Karpas-422 (cell line): ENCODE measurements at places on chromosomes 11 and 22.

- peak; percentile 86 for DNase-seq
Measured at GRCh38 chr22:21972293-21972779, 10.3 kb downstream of the TOP3B start.

- no peak for DNase-seq
Measured at GRCh38 chr22:31646186-31647019, 15.6 kb downstream of the PISD start.

DNA sequence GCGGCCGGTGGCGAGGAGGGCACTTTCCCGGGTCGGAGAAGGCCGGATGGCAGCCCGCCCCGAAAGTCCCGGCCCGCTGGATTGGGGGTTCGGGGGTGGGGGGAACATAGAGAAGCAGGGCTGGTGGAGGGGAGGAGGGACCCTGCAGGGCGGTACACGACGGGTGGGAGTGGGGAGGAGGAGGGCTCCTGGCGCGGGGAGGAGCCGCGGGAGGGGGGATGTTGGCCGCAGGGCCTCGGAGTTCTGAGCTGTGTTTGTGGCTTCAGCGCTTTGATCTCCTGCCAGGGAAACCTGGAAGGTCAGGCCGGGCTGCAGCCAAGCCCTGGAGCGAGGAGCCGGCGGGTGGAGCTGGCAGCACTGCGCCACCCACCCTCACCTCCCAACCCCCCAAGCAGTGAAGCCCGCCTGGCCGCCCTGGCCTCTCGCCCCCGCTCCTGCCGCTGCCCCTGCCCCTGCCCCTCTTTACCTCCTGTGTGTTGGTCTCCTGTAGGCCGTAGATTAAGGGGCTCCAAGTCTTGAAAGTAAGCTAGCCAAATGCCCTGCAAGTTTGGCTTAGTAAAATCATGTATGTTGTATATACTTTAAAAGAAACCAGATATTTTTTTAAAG is 30.9 kb downstream of the C22orf31 start:
- DNase-seq, result no peak

DNA sequence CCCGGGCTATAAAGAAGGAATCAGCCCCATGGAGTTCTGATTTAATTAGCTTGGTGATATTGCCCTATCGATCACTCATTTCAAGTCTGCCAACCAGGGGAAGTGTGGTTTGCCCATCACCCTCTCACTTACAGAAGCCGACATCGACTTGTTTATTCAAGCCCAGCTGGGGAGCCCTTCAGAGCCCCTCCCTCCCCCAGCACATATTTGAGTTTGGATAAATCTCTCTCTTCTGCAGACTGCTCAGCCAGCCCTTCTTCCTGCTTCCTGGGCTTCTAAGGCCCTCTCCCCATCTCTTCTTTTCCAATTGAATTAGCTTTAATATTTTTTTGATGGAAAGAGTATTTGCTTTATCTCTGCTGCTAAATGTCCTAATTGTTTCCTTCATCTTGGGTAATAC is 299.0 kb downstream of the MIAT start:
- DNase-seq, result no peak

- DNase-seq, result peak; percentile 81
Measured at GRCh38 chr11:88231894-88232482, 56.7 kb upstream of the RAB38 start.

- DNase-seq, result peak; percentile 89
Measured at GRCh38 chr11:19259487-19260345, 19.0 kb upstream of the E2F8 start.

DNA sequence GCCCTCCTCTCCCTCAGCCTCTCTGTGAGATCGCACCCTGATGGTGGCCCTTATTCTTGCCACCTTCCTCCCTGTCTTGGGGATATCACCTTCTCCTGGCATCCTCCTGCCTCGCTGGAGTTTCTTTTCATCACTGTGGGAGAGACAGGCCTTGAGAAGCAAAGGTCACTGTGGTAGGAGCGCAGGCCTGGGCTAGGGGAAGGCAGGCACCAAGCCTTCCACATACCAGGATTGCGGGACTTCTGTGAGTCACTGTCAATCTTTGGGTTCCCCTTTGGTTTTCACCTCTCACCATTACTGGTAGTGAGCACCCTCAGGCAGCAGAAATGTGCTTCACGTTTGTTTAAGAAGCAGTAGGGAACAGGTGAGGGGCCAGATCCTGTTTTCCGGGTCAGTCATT is 31.2 kb upstream of the B3GAT1 start:
- DNase-seq, result no peak

DNA sequence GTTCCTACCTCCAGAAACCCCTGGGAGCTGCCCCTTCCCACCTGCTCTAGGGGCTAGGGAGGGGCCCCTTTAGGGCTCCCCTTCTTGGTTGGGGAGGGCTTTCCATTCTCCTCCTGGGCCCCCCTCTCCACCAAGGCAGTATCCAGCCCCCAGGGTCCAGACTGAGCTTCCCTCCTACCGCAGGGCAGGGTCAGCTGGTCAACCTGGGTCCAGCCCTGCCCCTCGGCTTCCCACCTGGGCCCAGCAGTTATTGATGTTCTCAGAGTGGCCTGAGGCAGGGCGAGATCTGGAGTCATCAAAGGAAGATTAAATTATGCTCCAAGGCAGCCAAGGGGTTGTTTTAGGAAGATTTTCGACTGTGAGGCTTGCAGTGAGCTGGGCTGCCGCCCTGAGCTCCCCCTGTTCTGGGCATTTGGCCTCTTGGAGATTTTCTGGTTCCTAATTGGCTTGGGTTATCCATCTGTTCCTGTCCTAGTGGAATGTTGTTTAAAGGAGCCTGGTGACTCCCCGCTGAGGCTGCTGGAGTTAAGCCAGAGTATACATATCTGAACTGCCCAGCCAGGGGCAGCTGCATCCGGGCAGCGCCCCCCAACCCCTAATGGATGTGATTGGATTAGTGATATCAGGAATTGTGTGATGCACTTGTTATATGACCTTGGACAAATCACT is 1.8 kb upstream of the SLC22A8 start:
- DNase-seq, result no peak

DNA sequence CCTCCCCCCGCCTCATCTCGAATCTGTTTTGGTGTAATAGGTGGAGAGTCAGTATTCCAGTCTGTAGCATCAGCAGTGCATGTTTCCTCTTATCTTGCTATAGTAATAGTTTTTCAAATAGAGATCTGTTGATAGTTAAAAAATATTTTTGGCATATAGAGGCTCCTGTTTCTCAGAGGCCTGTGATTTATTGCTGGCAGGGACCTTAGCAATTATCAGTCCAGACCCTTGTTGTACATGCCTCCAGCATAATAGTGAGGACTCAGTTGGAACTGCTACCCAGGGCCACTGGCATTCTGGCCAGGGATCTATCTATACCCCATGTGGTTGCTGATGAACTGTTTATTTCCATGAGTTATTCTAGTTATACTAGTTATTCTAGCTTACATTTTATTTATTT is 52.6 kb downstream of the SPECC1L start:
- DNase-seq, result no peak

DNA sequence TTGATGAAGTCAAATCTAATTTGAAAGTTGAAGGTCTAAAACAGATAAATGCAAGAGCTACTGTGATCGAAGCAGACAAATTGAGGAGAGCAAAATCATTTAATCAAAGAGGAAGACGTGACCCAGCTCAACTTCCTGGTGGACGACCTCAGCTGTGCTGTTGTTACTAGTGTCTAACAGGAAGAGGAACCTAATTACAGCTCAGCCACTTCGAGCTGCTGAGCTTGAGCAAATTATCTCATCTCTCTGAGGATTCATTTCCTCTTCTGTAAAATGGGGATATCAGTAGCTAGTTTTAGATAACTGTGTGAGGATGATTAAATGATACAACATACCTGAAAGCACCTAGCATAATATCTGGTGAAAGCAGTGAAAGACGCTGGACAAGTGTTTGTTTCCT is 48.6 kb upstream of the OLFML1 start:
- peak; percentile 88 for DNase-seq

DNA sequence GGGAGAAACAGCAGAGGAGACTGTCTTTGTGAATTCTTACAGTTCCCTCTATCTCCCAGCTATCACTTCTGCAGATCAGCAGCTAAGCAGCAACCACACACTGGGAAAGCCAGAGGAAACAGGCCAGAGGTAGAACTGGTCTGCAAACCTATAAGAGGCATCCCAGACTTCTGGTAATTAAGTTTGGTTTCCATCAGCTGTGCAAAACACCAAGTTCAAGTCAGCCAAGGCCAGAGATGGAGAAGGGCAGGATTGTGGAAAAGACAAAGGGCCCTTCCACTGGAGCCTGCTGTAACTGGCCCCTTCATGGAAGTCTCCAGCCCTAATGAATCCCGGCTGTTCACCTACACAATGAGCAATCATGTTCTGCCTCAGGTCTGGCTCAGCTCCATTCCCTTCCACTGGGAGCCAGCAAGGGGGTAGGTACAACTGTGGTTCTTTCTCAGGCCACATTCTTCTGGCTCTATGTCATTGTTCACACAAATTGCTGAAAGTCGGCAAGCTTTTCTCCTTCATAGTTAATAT is 4.6 kb upstream of the PAMR1 start:
- no peak for DNase-seq

- no peak for DNase-seq
Measured at GRCh38 chr11:316891-317301, 3.1 kb downstream of the IFITM1 start.

- no peak for DNase-seq
Measured at GRCh38 chr11:86588566-86589090, 83.8 kb downstream of the ME3 start.

GRCh38 chr22:39215426-39216142 is 29.2 kb downstream of the PDGFB start:
- DNase-seq, result peak; percentile 75

DNA sequence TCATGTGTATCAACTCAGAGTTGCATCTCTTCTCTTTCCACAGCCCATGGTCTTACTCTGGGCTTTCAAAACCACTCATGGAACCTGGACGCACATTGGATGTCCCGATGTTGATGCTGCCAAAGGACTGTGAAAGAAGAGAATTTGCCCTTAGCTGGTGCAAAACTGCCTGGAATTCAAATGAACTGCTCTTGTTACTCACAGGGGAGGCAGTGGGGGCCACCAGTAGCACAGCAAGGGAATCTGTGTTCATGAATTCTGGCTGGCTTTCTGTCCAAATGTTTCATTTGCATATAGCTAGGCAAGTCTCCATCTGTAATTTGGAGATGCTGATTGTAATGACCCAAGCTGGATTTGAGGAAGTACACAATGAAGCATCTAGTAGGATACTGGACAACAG is 24.9 kb downstream of the LMO2 start:
- no peak for DNase-seq

GRCh38 chr22:49693848-49694247 is 133.8 kb downstream of the BRD1 start:
- DNase-seq, result no peak

DNA sequence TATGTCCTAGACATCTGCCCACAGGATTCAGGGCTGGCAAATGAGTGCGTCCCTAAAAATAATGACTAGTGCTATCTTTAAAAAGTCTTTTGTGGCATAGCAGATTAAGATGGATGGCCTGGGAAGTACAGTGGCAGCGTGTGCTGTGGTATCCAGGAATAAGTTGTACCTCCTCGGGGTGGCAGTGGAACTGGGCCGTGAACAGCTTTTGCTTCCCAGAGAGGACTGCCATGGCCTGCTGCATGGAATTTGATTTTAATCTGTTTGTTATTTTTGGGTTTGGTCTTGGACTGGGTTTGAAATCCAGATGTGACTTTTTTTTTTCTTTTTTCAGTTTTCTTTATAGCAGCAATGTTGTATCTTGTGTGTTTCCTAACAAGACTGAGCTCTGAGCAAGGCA is 71.3 kb upstream of the PARVG start:
- DNase-seq, result no peak

DNA sequence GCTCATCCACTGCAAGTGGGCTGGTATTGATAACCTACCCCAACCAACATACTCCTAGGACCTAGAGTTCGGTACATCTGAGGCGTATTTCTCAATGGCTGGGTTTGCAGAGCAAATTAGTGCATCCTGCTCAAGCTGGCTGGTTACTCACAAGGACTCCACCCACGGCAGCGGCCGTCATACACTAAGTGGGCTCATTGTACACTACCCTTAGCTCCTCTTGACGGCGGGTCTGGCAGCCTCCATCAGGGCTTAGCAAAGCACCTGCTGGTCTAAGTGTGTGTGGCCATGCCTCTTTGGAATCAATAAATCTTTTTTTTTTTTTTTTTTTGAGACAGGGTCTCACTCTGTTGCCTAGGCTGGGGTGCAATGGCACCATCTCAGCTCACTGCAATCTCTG is 20.2 kb upstream of the KCNJ11 start:
- DNase-seq, result no peak

GRCh38 chr11:1644601-1645356 is 15.2 kb downstream of the KRTAP5-5 start:
- DNase-seq, result no peak

DNA sequence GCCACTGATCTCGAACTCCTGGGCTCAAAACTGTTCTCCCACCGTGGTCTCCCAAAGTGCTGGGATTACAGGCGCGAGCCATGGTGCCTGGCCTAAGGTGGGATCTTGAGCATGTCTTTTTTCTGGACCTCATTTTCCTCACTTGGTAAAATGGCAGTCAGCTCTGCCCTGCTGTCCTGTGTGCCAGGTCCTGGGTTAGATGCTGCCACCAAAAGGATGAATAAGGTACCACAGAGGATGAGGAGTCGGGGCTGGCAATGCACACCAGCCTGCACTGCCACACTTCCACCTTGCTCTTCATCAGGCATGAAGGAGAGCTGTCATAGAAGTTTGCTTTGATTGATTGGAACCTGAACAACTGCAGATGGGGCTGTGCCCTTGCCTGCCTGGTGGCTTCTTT is 32.3 kb downstream of the ACO2 start:
- peak; percentile 92 for DNase-seq

DNA sequence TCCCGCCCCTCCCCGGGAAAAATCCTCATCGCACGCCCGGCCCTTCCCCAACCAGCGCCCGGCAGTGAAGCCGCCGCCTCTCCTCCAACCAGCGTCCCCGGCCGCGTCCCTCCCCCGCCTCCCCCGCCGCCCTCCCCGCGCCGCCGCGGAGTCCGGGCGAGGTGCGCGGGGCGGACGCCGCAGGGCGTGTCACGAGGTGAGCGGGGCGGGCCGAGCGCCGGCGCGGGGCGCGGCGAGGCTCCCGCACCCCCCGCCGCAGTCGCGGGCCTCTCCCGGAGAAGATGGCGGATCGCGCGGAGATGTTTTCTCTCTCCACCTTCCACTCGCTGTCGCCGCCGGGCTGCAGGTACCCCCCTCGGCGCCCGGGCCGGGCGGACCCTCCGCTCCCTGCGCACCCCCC is at the start of gene MAPK8IP2:
MAPK8IP2 (plus strand) TSS at position 256 of the 400 bp plus-strand sequence; CDS start at position 282, 26 bp downstream.
- no peak for DNase-seq
